ENCODE measurements at places on chromosomes 4 and X.

DNA sequence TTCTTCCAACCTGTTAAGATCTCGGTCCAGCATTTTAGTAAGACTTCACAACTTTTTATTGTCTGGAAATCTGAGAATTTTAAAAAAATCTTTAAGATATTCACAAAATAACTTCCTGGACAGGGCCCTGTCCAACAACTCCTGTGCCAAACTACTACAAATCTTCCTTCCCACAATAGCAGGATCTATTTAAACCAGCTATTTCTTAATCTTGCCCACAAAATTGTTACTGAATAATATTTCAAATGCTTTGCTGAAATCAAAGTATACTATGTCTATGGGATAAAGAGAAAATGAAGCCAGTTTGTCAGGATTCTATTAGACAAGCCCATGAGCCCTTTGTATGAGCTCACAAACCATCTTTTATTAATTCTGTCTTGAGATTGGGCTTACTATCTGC is 104.1 kb upstream of the DDIT4L start:
- DNase-seq: peak; percentile 33

DNA sequence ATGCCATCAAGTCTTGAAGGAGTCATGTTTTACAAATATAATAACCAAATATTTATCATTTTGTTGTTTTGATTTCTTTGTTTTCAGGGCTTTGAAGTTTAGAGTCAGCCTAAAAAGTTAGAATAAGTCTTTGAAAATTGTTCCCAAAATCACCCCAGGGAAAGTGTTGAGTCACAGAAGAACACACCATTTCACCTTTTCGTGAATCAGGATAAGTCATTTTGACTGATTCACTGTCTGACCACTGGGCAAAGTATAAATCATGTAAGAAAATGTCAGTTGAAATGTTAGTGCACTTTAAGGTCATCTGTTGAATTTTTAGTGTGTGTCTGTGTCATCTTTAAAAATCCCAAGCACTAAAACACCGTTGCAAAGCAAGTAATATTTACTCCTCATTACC is 1320.1 kb downstream of the RPA4 start:
- no peak for DNase-seq

GRCh38 chr4:61501812-61502211 is 301.7 kb downstream of the ADGRL3 start:
- no peak for DNase-seq

DNA sequence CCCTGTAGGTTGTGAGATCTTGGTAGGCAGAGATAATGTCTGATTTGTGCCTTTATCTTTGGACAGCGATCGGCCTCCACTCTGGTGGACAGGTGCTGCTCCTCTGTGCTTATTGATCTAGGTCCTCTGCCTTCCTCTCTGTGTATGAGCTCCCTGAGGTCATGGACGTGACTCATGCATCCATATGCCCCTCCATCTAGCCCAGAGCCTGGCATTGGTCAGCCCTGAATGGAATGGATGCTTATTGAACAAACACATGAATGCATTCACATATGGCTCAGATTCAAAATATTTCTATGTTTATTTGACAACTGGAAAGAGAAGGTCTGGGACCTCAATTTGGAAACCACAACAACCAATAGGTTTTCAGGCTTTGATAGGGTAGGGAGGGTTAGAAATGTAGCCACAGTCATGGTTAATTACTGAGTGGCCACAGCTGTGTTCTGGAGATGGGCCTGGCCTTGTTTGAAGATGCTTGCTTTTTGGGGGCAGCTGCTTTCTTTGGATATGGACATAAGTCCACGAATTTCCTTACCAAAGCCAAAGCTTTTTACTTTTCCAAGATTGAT is 76.2 kb downstream of the SEL1L3 start:
- no peak for DNase-seq

GRCh38 chr4:129261584-129261983 is 165.6 kb downstream of the C4orf33 start:
- no peak for DNase-seq

DNA sequence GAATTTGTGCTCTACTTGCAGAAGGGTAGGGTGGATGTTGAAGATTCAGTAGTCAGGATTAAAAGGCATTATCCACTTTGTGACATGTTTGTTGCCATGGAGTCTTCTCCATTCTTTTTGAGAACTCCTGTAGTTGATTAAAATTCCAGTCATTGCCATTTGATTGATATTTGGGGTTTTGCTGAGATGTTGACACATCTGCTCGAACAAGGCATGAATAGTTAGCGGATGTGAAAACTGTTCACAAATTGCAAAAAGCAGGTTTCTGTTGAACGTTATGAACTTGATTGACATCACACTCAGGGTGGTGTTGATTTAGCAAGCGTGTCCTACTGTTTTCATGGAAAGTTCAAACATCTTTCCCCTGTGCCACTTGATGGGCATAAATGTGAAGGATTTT is 16.9 kb downstream of the LIMCH1 start:
- DNase-seq: no peak

GRCh38 chr4:38046727-38047489 is 86.7 kb downstream of the PTTG2 start:
- DNase-seq: no peak

GRCh38 chr4:2796849-2797544 is 4.1 kb downstream of the SH3BP2 start:
- no peak for DNase-seq

DNA sequence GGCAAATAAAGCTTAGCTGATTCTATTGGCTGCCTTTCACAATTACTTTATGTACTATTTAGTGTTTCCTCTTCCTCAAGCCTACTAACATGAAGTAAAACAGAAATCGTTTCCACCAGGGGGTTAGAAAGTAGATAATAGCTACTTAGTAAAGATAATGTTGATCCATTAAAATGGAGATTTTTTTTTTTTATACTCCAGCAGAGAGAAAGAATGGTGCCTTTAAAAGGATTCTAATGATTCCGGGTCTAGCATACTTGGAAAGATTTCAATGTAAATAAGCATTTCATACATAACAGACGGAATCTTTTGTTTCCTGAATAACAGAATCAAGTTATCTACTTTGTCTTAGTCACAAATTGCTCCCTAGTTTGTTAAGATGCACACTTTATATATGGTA is 37.1 kb downstream of the GK start:
- DNase-seq: peak; percentile 20

DNA sequence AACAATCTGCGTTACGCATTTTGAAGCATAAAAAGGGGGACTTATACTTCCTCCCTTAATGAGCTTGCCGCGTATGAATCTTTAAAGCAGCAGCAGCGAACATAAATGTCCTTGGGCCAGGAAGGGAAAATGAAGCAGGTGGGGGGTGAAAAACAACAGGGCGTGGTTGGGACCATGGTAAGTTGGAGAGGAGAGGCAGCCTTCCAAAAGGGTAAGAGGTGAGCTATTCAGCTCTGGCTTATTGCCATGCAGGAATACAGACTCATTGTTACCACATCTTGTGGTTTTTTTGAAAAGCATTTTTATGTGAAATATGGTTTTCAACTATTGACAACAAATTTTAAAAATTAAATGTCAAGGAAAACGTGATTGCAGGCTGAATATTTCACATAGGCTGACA is 710.7 kb upstream of the FAM241A start:
- DNase-seq: peak; percentile 1

DNA sequence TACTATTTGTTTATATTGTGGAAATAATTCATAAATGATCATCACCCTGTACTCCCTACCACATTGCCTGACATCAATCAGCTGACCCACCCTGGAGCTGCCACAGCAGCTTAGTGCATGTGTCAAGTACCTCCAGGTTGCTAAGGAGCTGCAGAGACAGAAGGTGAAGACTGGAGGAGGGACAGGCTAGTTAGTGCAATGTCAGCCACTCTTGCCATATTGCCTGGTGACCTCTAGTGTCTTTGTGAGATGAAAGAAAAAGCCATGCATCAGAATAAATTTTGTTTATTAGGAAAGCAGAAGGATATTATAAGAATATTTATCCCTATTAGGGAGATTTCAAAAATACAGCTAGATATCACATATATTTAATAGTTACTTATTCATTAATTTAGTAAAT is 243.9 kb upstream of the FAT4 start:
- no peak for DNase-seq

- DNase-seq: no peak
Observed at GRCh38 chr4:155785828-155786227, 27.0 kb downstream of the GUCY1B1 start.

- DNase-seq: peak; percentile 79
Observed at GRCh38 chr4:5710961-5711478, at the start of gene EVC. EVC (plus strand) TSS chr4:5711201; CDS start chr4:5711381, 180 bp downstream.

DNA sequence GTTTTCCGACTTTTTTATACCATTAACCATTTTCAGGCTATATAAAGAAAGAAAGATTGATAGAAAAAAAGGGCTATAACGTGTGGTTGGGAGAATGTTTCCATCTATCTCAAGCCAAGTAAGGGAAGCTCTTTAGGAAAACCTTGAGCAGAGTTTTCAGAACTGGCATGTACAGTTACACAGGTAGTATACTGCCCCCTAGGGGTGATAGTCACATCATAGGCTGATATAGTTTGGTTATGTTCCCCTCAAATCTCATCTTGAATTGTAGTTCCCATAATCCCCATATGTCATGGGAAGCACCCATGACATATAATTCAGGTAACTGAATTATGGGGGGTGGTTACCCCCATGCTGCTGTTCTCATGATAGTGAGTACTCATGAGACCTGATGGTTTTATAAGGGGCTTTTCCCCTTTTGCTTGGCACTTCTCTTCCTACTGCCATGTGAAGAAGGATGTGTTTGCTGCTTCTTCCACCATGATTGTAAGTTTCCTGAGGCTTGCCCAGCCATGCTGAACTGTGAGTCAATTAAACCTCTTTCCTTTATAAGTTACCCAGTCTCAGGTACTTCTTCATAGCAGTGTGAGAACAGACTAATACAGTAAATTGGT is 186.8 kb downstream of the TMA16 start:
- DNase-seq: peak; percentile 24

- peak; percentile 40 for DNase-seq
Observed at GRCh38 chr4:90127223-90127705, at the start of gene CCSER1. CCSER1 (plus strand) TSS chr4:90127394.
